ENCODE measurements at places on chromosomes 2 and 18. TPM values are rescaled to one million over a fixed set of nuclear protein-coding genes. Genes with fewer than 3 reads are reported as not detected.

- no peak for DNase-seq
These were observed 30.1 kb upstream of the ITGA6 start for GRCh38 chr2:172397148-172397834.

DNA sequence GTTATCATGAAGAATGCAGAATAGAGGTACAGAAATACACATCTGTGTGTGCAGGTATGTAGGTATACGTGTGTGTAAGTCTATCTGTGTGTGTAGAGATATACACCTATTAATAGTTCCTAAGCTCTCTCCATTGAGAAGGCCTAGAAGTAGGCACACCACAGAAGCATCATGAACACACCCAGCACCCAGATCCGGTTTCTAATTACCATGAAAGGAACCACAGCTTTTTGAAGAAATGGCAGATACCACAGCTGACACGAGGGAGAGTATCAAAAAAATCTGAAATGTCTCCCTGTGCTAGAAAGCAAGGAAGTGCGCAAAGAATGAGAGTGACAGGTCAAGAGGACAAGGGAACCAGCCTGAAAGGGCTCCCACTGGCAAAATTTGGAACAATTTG lies 27.7 kb upstream of the AP1S3 start:
- DNase-seq: no peak

GRCh38 chr2:218354850-218355443 lies 1.7 kb upstream of the CATIP start:
- DNase-seq: no peak

- DNase-seq: no peak
These were observed 707.5 kb upstream of the FSHR start for GRCh38 chr2:49861821-49862220.

DNA sequence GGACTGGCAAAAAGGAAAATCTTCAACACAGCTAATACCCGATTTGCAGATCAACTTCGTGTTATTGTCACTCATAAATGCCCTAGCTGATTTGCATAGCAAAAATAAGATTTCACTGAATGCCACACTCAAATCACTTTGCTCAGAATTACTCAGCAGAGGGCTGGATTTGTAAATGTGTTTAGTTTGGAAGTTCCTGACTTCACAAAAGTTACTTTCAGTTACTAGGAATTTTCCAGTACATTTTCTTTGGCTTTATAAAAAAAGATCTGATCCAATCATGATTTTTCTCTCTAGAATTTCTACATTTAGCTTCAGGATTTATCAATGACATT lies 433.3 kb upstream of the ID2 start:
- no peak for DNase-seq

GRCh38 chr2:54076586-54076985 lies 38.8 kb upstream of the ACYP2 start:
- no peak for DNase-seq

- DNase-seq: no peak
These were observed 42.0 kb upstream of the TMEM18 start for GRCh38 chr2:719191-719590.

- no peak for DNase-seq
These were observed 20.8 kb upstream of the LYPD1 start for GRCh38 chr2:132690664-132691303.

DNA sequence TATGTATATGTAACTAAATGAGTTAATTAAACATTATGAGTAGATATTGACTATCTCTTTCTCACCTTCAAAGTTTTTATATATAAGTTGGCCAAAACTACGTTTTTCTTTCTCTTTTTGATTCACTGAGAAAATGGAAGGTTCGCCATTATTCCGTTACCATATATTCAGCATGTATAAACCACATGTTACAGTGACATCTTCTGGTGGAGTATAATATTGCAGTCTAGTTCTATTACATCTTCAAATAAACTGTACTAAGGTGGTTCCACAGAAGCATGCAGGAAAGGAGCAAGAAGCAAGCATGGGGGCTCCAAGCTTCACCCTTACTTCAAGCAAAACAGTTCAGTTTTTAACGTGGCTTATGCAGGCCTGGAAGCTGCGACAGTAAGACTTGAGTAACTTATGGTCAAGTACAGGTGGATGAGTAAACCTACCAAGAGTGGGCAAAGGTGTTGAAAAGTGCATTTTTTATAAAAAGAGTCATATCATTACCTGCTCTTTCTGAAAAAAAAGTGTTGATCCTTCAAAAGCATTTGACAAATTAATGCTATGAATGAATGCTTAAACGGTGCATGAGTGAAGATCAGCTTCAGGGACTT lies 129.8 kb upstream of the RAB6C start:
- DNase-seq: peak; percentile 74

DNA sequence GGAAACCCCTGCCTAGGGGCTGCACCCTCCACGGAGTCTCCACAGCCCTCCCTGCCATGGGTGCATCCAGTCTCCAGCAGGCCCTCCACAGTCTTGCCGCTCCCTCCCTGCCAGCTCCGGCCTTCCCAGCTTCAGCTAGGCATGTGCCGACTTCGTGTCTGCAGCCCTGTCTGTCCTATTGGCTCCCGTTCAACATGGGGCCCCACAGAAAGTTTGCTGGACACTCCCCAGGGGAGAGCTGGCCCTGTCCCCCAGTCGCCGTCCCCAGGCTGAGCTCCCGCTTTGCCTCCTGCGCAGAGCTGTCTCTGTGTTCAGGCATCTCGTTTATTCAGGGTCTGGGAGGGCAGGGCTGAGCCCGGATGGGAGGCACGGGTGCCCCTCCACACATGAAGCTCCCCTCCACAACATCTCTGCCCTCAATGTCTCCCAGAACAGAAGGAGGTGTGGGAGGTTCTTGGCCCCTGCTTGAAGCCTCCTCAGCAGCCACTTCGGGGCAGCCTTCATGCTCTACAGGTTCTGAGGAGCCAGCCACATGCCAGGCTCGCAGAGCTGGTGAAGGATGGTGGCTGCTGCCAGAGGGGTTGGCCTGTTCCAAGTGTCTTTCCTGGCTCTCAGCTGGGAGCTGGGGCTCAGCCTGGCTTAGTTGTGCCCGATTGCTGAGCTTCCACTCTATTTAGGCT lies 120.1 kb upstream of the PXDN start:
- no peak for DNase-seq

DNA sequence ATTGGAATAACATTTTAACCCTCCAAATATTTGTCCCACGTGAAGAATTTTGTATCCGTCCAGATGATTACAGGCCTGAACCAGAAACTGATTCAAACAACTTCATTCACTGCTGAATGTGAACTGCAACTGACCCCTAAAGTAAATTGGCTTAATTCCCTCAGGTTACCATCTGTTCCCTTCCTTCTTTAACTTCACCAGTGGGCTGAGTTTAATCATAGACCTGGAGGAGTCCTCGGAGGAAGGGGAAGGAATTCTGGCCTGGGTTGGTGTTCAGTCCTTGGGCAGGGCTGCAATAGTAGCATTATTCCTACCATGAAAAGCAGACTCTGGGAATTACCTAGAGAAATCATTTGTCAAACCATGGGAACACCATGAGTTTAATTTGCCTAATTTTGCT lies 207.4 kb downstream of the TMEM247 start:
- DNase-seq: no peak

GRCh38 chr2:209469481-209469880 lies 45.6 kb downstream of the MAP2 start:
- DNase-seq: no peak

- peak; percentile 46 for DNase-seq
These were observed 79.0 kb downstream of the SLC66A3 start for GRCh38 chr2:11234309-11234708.

GRCh38 chr2:52311862-52312261 lies 1279.9 kb upstream of the NRXN1 start:
- DNase-seq: no peak

GRCh38 chr2:237791977-237792727 lies 6.4 kb upstream of the RBM44 start:
- no peak for DNase-seq

- no peak for DNase-seq
These were observed 123.9 kb downstream of the EPHA4 start for GRCh38 chr2:221448057-221448843.

TRIM43 gene
- not detected for polyA plus RNA-seq

FAP gene
- 1.1 TPM for polyA plus RNA-seq

RPE gene
- polyA plus RNA-seq: 97.4 TPM

C1GALT1C1L gene
- 0.38 TPM for polyA plus RNA-seq

STRN gene
- 6.7 TPM for polyA plus RNA-seq

TSPYL6 gene
- not detected for polyA plus RNA-seq

RAD51AP2 gene
- not detected for polyA plus RNA-seq
